ENCODE measurements at places on chromosomes 4 and X.

GRCh38 chrX:27838185-27838584, 30.4 kb downstream of the MAGEB10 start:
- DNase-seq = no peak

- DNase-seq = no peak
These were observed 115.1 kb upstream of the MXRA5 start for GRCh38 chrX:3461397-3462165.

- no peak for DNase-seq
These were observed 31.8 kb downstream of the AMMECR1 start for GRCh38 chrX:110286106-110286505.

GRCh38 chrX:41857670-41858069, 65.7 kb downstream of the CASK start:
- no peak for DNase-seq

GRCh38 chr4:170386511-170386910, 296.8 kb upstream of the AADAT start:
- no peak for DNase-seq

DNA sequence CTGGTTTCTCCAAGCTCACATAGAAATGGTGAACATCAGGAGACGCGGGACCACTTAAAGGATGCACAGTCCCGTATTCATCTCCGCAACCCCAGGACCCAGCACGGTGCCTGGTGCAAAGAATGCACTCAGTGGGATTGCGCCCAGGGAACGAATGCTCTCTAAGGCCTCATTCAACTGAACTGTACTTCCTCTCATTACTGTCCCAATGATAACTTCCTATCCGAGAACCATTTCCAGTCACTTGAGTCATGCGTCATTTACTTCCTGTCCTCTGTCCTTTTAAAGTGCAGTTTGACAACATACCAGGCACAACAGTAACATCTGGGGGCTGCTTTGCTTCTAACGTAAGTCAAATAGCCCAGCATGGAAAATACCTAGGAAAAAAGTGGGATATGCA, 75.7 kb downstream of the RBM47 start:
- DNase-seq = no peak

DNA sequence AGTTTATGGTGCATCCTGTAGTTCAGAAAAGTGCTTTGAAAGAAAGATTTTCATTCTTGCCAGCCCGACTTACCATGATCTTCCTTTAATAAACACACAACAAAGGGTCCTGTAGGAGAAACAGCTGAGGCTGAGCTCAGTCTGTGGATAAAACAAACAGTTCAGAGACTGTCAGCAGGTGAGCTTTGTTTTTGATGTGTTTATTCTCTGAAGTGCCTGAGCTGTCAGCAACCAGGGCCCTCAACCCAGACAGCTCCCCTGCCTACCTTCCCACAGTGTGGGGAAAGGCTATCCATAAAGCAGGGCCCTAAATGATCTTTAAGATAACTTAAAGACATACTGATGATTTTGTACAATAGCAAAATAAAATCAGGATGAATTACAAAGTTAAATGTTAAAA, 459.2 kb upstream of the GALNT7 start:
- no peak for DNase-seq

- DNase-seq = peak; percentile 50
These were observed 2.4 kb upstream of the MORF4L2 start for GRCh38 chrX:103688946-103689345.

GRCh38 chr4:147933779-147934178, 201.9 kb downstream of the ARHGAP10 start:
- DNase-seq = no peak

DNA sequence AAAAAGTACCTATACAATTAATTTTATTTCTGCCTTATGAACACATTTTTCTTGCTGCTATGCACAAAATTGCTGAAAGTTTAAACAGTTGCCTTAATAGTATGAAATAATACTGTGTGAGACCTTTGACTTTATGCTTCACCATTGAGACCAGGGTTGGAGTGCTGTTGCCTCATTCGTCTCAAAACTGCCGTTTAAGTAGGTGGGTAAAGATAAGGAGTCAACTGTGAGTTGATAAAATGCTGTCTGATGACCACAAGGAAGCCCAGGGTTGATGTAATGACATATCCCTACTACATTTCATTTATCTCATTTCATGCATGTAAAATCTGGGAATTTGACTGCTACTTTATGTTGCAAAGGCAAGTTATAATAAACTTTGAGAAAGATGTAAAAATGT, 23.4 kb downstream of the STK26 start:
- DNase-seq = no peak

- no peak for DNase-seq
These were observed 44.7 kb downstream of the DDX60 start for GRCh38 chr4:168273838-168274237.

DNA sequence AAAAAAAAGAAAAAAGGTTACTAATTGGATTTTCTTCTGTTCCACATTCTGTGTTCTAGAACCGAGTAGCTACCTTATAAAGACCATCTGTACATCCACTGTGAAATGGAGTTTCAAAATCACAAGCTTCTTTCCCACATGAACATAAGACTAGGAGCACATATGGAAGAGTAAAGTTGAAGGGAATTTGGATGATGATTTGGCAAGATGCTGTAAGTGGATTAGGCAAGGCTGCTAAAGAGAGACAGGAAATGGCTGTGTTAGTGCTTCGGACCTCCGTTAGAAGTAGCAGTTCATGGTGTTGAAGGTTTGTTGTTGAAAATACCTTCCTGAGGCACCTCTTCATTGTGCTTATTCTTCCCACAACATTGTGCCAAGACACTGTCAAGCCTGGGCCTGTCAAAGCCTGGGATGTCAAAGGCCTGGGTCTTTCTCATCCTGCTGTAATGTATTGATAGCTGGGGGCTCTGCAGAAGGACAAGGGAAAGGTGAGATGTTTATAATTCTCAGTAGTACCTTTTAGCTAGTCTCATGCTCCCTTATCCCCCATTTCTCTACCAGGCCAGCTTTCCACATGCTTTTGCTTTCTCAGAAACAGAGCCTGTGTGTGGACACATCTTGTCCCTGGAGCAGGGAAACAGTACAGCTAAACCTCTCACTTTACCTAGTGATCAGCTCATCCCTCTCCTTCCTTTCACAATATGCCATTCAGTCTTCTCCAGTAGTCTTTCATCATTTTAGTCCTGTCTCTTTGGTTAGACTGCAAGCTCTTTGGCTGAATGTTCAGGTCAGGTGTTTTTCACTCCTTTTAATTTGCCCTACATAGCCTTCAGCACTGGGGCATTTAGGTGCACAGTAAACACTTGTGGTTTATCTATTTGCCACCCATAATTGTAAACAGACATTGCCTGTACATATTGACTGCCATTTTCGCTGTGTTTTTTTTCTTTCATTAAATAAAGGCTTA, 37.9 kb upstream of the CYP2U1 start:
- no peak for DNase-seq

DNA sequence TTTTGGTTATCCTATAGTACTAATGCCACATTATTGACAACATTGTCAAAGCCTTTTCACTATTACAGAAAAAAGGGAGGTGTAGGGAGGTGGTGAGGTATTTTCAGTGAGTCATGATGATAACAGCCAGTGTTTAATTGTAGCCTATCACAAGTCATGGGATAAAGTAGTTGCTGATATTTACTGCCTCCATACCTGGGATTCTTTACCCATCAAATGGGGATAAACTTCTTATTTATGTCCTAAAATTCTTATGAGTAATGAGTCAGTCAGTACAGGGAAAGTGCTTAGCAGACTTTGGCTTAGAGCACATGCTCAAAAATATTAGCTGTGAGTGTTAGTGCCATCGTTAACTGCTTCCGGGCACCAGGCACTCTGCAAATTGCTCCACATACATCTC, 25.7 kb downstream of the ADGRG2 start:
- DNase-seq = no peak

DNA sequence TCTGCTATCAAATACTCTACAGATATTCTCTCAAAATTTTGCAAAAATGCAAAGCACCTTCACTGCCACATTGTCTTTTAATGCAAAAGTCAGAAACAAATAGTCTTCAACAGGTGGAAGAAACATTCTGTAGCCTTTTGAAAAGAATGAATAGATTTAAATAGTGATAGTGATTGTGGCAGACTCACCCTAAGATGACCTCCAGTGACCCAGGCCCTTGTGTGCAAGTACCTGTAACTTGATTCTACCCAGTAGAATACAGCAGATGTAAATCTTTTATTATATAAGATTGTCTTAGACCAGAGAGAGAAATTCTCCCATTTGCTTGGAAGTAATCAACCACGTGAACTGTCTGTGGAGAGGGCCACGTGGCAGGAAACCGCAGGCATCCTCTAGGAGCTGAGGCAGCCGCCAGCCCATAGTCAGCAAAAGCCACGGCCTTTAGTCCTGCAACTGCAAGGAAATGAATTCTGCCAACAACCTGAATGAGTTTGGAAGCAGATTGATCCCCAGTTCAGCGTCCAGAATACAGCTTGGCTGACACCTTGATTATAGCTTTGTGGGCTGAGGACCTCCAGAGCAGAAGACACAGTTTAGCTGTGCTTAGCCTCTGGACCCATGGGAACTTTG, 272.5 kb downstream of the ARHGAP10 start:
- DNase-seq = no peak

GRCh38 chr4:65597697-65598096, 72.6 kb downstream of the EPHA5 start:
- no peak for DNase-seq

- DNase-seq = no peak
These were observed 3.1 kb downstream of the FGFRL1 start for GRCh38 chr4:1014291-1015167.

DNA sequence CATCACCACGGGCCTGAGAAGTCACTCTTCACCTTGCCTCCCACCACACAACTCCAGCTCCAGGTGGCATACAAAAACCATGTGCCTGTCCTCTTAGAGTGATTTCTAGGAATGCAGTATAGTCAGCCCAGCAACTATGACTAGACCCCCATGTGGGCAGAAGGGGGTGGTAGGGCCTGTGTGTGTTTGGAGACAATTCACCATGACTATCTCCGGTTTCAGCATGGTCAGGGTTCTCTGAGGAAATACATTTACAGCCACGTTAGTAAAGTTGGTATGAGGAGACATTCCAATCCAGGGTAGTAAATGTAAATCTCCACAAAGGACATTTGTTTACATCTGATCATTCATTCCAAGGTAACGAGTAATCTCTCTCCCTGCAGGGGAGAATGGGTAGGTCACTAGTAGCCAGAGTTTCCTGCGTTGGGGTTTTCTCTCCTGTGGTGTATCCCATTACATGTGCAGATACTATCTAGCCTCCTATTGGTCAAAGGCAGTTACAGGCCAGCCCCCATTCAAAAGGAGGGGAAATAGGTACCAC, 4.2 kb upstream of the MTMR1 start:
- DNase-seq = no peak

DNA sequence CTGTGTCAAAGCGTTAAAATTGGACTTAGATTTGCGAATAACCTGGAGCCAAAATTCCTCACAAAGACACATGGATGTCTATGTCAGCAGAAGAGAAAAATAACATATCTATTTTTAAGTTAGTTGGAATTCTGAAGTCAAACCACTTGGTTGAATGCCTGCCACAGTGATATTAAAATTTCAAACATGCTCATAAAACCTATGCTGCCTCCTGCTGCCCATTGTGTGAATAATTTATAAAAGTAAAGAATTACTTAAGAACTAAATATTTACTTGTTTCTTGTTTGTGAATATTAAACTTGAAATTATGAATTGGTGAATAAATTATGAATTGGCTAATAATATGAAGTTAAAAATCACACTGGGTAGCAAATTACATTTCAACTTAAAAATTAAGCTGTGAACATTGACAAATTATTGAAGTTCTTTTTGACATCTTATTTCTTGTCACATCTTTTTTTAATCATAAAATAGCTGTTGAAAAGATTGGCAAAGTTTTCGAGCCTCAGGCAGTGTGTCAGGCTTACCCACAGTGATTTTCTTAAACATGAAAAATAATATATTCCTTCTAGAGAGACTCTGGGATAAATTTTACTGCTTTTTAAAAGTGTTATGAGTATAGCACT, 35.4 kb downstream of the FABP2 start:
- DNase-seq = no peak

DNA sequence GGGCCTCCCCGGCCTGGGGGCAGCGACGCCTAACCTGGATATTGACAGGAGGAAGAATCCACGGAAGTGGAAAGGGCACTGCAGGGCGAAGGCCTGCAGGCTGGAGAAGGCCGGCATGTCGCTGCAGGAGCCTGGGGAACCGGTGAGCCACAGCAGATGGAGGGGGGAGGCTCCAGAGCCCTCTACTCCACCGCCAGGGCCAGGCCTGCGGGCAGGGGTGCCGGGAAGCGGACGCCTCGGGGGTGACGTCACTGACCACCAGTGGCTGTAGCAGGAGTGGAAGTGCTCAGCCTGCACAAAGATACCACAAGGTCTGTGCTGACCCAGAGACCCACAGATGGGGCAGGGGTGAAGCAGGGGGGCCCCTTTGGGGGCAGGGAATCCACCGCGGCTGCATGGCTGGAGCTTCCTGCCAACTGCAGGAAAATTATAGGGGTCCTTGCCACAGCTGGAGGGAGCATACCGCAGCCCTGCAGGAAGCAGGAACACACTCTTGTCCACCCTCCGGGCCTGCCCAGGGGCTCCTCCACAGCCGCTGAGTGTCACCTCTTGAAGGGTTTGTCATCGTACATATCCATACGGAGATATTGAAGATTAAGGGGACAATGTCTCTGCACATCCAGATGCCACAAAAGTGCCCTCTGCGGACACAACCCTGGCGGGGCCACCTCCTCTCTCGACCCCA, 7.6 kb upstream of the HTRA3 start:
- no peak for DNase-seq

DNA sequence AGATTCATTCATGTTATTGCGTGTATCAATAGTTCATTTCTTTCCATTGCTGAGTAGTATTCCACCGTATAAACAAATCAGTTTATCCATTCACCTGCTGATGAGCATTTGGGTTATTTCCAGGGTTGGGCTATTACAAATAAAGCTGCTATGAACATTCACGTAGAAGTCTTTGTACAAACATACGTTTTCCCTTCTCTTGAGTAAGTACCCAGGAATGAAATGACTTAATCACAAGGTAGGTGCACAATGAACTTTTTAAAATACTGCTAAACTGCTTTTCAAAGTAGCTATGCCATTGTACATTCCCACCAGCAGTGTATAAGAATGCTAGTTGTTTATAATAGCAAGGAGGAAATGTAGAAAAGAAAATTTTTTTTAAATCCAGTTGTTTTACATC, 35.9 kb downstream of the SYTL4 start:
- no peak for DNase-seq

GRCh38 chrX:24214568-24214967, 65.0 kb downstream of the ZFX start:
- DNase-seq = no peak

DNA sequence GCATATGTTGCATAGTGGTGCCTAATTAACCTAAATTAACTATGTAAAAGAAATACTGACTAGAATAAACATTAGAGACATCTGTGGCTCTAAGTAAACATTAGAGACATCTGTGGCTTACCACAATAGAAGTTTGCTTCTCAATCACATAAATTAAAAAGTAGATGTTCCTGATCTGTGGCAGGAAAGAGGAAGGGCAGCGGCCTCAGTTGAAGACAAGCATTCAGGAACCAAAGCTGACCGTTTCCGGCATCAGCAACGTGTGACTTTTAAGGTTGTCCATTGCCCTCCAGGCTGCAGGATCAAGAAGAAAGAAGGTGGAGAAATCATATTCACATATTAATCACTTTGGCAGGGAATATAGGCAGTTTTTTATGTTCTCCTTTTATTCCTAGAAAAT, 336.3 kb upstream of the TRAM1L1 start:
- DNase-seq = no peak

- no peak for DNase-seq
These were observed 176.5 kb upstream of the DKK2 start for GRCh38 chr4:107212565-107212964.
